ENCODE measurements at places on chromosomes 3 and 15. TPM values are rescaled to one million over a fixed set of nuclear protein-coding genes. Genes with fewer than 3 reads are reported as not detected.

GRCh38 chr3:164186095-164186494 lies 892.2 kb downstream of the SI start:
- DNase-seq = no peak

- DNase-seq = no peak
Measured at GRCh38 chr3:100880072-100880471, 113.1 kb downstream of the ABI3BP start.

The MEIS2 gene
- total RNA-seq = not detected

- DNase-seq = no peak
Measured at GRCh38 chr3:39136533-39137434, 16.6 kb downstream of the CSRNP1 start.

DNA sequence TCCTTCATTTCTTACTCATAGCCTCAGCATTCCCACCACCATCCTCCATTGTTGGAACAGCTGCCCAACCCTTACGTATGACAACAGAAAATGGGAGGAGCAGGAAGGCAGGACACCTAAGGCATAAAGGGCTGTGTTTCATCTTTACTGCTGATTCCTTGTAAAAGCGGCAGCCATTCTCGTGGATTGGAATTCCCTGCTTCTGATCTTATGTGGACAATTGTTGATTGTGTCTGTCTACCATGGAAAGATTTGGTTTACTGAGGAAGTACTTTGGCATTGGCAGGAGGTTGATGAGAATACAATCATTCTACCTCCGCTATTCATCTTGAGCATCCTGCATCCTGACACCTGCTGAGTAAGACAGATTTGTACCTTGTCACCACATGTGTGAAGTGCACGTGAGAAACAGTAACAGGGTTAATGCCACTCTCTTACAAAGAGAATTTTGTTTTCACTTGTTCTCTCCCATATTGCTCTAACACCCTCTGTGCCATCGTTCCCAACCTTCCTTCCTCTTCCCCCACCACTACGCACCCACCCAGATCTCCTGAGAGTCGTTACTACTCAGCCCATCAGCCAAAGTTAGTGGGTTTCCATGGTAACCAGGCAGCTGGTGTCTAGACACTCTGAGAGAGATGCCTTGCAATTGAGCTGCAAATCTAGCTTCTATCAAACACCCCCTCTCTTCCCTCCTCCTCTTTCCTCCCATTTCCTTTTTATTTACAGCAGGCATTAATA lies 75.7 kb downstream of the GAP43 start:
- no peak for DNase-seq

The GP5 gene
- 11.3 TPM for total RNA-seq

GRCh38 chr15:94523873-94524272 lies 292.5 kb downstream of the MCTP2 start:
- no peak for DNase-seq

DNA sequence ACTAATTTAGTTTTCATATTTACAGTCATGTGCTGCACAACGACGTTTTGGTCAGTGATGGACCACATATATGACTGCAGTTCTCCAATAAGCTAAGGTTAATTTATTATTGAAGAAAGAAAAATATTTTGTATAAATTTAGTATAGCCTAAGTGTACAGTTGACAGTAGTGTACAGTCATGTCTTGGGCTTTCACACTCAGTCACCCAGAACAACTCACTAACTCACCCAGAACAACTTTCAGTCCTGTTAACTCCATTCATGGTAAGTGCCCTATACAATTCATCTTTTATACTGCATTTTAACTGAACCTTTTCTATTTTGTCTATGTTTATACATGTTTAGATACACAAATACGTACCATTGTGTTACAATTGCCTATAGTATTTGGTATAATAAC lies 3.8 kb upstream of the GABRR3 start:
- no peak for DNase-seq

DNA sequence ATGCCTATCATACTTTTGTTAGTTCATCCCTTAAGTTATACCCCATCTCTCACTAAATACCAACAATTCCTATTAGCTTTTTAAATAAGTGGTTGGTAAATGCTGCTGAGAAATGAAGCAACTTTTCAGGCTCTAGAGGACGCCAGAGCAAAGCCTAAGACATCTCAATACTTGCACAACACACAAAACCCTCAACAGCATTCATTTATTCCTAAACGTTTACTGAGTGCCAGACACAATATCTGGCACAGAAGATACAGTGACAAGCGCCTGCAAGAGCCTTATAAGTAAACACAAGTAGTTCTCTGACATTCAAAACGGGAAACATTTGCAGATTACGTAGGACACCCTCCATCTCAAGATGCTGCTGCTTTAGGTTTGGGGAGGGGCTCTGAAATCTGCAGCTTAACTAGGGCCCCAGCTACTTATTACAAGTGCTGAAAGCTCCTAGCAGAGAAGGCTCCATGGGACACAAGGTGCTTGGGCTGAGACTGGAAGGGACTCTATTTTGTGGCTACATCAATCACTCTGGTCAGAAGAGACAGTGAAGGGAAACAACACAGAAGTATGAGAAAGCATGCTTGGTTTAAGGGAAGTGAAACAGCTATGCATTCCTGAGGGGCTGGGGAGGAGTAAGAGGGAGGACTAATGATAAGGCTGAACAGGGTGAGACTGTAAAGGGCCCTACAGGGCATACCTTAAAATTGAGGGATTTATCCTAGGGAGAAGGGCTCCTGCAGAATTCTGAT lies 311.3 kb downstream of the PLCL2 start:
- DNase-seq = no peak

- DNase-seq = no peak
Measured at GRCh38 chr15:70770863-70771262, 7.5 kb upstream of the UACA start.

The SPTSSB gene
- total RNA-seq = not detected

The EBLN2 gene
- 8.9 TPM for total RNA-seq

The ZNF80 gene
- total RNA-seq = 0.65 TPM

GRCh38 chr3:105353485-105354161 lies 13.1 kb upstream of the ALCAM start:
- no peak for DNase-seq

The MEGF11 gene
- total RNA-seq = not detected

GRCh38 chr15:40146037-40146436 lies 14.8 kb upstream of the BUB1B start:
- no peak for DNase-seq

Data from naive thymus-derived CD4-positive, alpha-beta T cell (primary cell).